ENCODE measurements at places on chromosomes 16 and 17. TPM values are rescaled to one million over a fixed set of nuclear protein-coding genes. Genes with fewer than 3 reads are reported as not detected.

Gene CLDN9
- not detected for total RNA-seq

Gene FASN
- total RNA-seq, result 253 TPM

Gene KRTAP16-1
- total RNA-seq, result not detected

Gene CES4A
- 43.6 TPM for total RNA-seq

Gene JMJD8
- total RNA-seq, result 41.8 TPM

Gene CISD3
- total RNA-seq, result 3.7 TPM

Gene TEKT1
- not detected for total RNA-seq

Gene CCDC200
- not detected for total RNA-seq

Gene TGFB1I1
- 16.4 TPM for total RNA-seq

Gene FKBP10
- total RNA-seq, result 8.6 TPM

Gene AGRP
- not detected for total RNA-seq

Gene GP1BA
- not detected for total RNA-seq

Gene AIPL1
- total RNA-seq, result not detected

Gene TMEM238L
- total RNA-seq, result 4.9 TPM

Gene TBC1D28
- not detected for total RNA-seq

Gene CYB5D1
- total RNA-seq, result 10.0 TPM

Gene LGALS9B
- total RNA-seq, result not detected

Gene SLC22A31
- 2.2 TPM for total RNA-seq

Gene ORC6
- 1.2 TPM for total RNA-seq

Gene CCL11
- not detected for total RNA-seq

Gene RCVRN
- total RNA-seq, result 1.1 TPM

Gene ITGA3
- 125 TPM for total RNA-seq

Gene RHBDL1
- 1.4 TPM for total RNA-seq

Gene KIF18B
- total RNA-seq, result 1.9 TPM

Gene TNP2
- total RNA-seq, result not detected

Gene AATK
- total RNA-seq, result 2.9 TPM

Gene CLEC18A
- total RNA-seq, result 0.61 TPM

Gene TPSAB1
- total RNA-seq, result 93.5 TPM

Gene WNK4
- not detected for total RNA-seq

Gene KRTAP2-3
- 12.8 TPM for total RNA-seq

Gene LAT
- 3.3 TPM for total RNA-seq

Gene NPIPA8
- not detected for total RNA-seq
